B cell (primary cell): ENCODE measurements at places on chromosomes 1 and 21. TPM values are rescaled to one million over a fixed set of nuclear protein-coding genes. Genes with fewer than 3 reads are reported as not detected.

The LAMB3 gene
- total RNA-seq = 0.37 TPM in 1 of 2 replicates, not detected in the other

The NPPA gene
- total RNA-seq = not detected in 2 replicates

The F13B gene
- total RNA-seq = not detected in 2 replicates

The CD1E gene
- not detected in 2 replicates for total RNA-seq

The LCE6A gene
- not detected in 2 replicates for total RNA-seq

The CFHR2 gene
- total RNA-seq = not detected in 2 replicates

The CR1 gene
- total RNA-seq = 36.7 and 40.0 TPM in 2 replicates

The GPR25 gene
- total RNA-seq = 1.8 and 3.1 TPM in 2 replicates

The ZBED6 gene
- 39.7 and 40.0 TPM in 2 replicates for total RNA-seq
